ENCODE measurements at places on chromosomes 7 and 10. TPM values are rescaled to one million over a fixed set of nuclear protein-coding genes. Genes with fewer than 3 reads are reported as not detected.

- DNase-seq = no peak
Measured at GRCh38 chr10:10726101-10726500, 291.6 kb upstream of the CELF2 start.

DNA sequence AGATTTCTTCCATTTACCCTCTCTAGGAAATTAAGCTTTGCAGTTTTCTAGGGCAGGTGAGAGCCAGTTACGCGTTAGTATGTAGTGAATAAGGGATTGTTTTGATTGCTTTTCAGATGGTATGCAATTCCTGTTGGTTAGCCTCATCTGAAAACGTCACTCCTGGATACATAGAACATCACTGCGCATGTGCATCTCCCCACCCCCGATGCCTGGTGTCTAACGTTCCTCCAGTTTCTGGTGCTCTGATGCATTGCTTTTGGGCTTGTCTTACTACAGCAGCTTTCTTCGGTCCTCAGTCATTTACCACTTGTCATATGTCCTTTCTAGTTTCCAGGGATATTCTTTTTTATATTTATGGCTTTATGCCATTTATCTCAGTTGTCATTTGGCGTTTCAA, 22.5 kb downstream of the MLLT10 start:
- DNase-seq = no peak

GRCh38 chr7:105743351-105744090, 132.9 kb downstream of the ATXN7L1 start:
- no peak for DNase-seq

DNA sequence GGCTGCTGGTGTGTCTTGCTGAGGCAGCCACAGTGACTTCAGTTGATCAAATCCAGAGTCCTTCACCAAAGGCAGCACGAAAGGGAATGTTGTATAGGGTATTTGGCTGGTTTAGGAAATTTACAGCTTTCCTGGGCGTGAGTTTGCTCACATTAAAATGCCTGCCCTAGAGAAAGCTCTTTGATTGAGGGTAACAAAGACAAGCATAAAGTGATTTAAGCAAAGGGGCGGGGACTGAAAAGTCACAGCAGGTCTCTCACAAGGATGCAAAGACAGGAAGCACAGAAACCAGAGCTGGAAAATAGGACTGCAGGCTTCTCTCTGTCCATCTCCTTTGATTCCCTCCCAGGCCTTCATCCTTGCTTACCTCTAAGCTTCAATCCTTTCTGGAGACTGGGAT, 139.2 kb downstream of the ELMO1 start:
- DNase-seq = no peak

The GNGT1 gene
- not detected for polyA plus RNA-seq

The TPK1 gene
- polyA plus RNA-seq = 1.4 TPM
